Activated T-helper 2 cell treated with anti-CD3 and anti-CD28 coated beads, Interferon-gamma antibody, Interleukin-2, Interleukin-4, amounts not matched to agents 10 μg/mL and 5 μg/mL and 100 μg/mL, durations not matched to agents 14 hours and 24 hours and 36 hours (primary cell): ENCODE measurements at places on chromosomes 13 and 19. TPM values are rescaled to one million over a fixed set of nuclear protein-coding genes. Genes with fewer than 3 reads are reported as not detected.

GRCh38 chr19:16229322-16229641, 31.6 kb downstream of the AP1M1 start:
- DNase-seq, result no peak

GRCh38 chr13:111912991-111913760, 153.8 kb upstream of the SOX1 start:
- DNase-seq, result no peak

GRCh38 chr19:53945441-53945840, 17.3 kb upstream of the CACNG8 start:
- no peak for DNase-seq

DNA sequence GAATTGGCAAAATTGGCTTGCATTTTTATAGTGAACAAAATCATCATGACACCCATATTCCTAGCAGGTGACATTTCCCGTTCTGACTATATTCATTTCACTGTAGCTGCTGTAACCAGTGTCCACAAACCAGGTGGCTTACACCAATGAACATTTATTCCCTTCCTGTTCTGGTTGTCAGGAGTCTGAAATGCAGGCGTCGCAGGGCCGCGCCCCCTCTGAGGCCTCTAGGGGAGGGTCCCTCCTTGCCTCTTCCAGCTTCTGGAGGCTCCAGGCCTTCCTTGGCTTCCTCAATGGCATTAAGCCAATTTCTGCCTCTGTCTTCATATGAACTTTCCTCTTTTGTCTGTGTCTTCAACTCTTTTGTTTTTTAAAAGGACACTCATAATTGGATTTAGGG, 6.5 kb upstream of the RLN3 start:
- DNase-seq, result no peak

DNA sequence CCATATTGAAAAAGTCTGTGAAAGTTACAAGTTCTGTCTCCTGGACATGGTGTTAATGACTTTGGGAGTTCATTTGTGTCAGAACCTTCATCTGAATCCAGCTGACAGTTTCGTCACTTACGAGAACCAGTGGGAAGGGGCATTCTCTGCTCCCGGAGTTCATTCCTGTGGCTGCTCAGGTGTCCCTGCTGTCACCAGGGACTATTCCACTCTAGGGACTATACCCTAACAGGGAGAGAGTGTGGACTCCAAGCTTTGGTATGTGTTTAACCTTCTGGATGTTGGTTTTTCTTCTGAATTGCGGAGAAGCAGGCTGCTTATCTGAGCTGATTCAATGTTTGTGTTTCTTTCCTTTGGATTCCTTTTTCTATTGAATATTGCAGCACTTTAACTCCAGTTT, 12.4 kb upstream of the ZNF709 start:
- no peak for DNase-seq

DNA sequence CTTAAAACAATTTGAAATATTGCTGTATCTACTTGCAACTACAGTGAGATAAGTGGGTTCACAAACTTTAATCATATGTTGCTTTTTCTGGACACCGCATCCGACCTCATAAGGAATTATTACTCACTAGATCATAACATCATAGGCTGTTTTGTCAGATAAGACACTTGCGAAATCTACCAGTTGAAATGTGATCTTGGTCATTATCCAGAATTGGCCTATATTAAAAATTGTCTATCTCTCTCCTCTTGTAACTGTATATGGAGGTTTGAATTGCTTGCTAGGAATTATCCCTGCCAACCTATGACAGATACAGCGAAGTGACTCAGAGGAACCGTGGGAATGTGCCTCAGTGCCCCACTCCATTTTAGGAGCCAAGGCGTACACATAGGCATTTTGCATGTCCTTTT, 117.0 kb upstream of the POSTN start:
- DNase-seq, result no peak

GRCh38 chr13:108786456-108787200, 157.2 kb downstream of the MYO16 start:
- DNase-seq, result no peak

- no peak for DNase-seq
Observed at GRCh38 chr19:38685666-38686529, 38.4 kb downstream of the ACTN4 start.

DNA sequence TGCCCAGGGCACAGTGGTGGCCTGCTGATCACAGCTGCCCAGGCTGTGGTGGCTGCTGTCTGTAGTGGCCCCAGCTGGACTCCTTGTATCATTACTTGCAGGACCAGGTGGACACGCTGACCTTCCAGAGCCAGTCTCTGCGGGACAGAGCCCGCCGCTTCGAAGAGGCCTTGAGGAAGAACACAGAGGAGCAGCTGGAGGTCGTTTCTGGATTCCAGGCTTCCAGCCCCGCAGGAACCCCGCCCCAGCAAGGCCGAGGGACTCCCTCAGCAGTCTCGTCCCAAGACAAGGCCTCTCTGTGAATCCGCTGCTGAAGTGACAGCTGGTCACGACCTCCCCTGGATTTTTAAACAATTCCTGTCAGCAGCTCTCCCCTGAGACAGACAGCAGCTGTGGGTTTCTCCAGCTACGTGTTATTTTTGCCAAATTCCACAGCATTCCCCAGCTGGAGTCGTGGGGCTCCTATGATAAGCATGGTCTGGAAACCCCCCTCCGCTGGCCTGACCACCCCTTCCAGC, 98.3 kb downstream of the SLC7A1 start:
- DNase-seq, result no peak

The SIAH3 gene
- total RNA-seq, result 0.07 TPM in 2 replicates

The EPSTI1 gene
- total RNA-seq, result 10.3 and 11.9 TPM in 2 replicates

The ICAM1 gene
- total RNA-seq, result 75.3 and 75.7 TPM in 2 replicates
